ENCODE measurements at places on chromosomes 6 and 20.

GRCh38 chr6:135066397-135066796 is 11.8 kb upstream of the HBS1L start:
- no peak for DNase-seq

- no peak for DNase-seq
Measured at GRCh38 chr6:24146871-24147270, 20.9 kb downstream of the NRSN1 start.

GRCh38 chr20:17752459-17752858 is 52.7 kb downstream of the BANF2 start:
- no peak for DNase-seq

GRCh38 chr6:144340541-144341371 is 55.6 kb downstream of the UTRN start:
- no peak for DNase-seq

DNA sequence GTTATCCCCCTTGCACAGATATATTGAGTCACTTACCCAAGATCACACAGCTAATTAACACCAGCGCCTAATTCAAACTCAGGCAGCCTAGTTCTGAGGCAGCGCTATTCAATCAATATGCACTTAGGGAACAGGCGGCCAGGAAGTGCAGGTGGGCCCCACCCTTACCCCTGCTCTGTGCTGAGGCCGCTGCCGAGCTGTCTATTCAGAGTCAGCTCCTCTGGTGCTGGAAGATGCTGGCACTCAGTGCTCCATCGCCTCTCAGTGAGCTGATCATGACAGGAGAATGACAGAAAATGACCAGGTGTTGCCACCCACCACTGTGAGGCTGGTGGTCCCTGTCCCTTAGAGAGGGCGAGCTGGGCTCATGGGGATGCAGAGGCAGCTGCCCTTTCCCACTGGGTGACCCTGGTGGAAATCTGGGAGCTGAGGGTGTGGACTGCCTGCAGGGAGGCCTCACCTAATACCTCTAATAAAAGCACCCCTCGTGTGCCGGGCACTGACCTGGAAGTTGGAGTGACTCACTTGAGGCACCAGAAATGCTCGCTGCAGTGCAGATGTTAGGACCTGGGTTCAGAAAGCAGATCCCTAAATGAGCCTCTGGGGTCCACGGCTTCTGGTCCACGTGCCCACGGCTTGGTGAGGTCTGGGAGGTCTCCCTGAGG is 42.5 kb upstream of the CD93 start:
- no peak for DNase-seq

DNA sequence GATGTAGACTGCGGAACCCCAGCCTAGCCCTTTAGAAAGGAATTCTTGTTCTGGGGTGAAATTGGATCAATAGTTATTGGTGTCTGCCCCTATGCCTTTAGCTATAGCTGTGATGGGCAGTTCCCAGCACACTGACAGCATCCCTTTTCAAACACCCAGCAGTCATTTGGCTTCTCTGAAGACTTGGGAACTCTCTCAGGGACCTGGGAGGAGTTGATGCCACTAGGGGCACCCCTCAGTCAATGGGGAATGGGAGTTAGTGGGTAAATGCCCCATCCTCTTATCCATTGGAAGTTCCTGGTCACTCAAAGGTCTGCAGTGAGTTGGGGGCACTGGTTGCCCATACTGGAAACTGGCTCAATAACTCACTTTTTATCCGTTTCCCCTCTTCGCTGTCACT is 31.6 kb upstream of the CSNK2A1 start:
- no peak for DNase-seq

DNA sequence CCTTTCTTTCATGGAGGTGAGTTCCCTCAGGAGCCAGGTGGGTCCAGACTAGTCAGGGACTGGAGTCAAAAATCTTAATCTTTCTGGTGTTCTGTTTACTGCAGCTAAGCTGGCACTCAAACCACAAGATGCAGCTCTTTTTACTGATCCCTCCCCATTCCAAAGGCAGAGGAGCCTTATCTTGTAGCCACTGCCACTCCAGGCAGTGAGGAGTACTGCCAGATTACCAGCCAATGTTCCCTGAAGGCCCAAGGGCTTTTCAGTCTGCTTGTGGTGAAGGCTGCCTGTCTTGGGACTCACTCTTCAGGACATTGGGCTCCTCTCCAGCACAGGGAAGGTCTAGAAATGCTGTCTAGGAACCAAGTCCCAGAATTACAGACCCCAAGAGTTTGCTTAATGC is 490.4 kb upstream of the ADGRB3 start:
- DNase-seq: no peak

DNA sequence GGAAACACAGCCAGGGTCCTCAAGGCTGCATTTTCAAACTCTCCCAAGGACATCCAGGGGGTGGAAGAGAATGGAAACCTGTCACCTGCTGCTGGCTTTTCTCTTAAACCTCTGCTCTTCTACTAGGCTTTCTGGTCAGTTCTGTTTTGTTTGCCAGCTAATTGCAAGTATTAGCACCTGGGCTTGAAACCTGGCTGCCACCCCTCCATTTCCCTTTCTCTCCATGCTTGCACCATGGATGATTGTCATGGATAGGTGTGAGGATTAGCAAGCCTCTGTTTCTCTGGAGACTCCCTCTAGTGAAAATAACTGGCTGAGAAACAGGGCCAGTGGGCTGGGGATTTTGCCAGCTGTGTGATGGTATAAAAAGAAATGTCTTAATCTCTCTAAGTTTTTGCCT is 33.0 kb upstream of the GPR6 start:
- no peak for DNase-seq

DNA sequence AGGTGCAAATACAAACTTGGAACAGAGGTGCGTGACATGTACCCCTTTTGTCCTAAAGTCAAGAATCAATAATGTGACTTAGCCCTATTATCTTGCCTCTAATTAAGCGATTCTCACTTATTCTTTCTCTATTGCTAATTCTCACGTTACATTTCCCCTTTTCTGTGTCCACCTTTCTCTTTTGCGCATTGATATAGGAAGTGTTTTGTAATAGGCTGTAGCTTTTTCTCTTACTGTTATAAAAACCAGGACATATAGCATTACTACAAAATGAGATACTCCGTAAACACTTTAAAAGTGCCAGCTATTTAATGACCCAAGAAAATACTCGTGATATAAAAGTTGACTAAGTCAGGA is 669 bp upstream of the TMEM30A start:
- no peak for DNase-seq

- DNase-seq: no peak
Measured at GRCh38 chr20:21516861-21517565, 3.1 kb upstream of the NKX2-2 start.

DNA sequence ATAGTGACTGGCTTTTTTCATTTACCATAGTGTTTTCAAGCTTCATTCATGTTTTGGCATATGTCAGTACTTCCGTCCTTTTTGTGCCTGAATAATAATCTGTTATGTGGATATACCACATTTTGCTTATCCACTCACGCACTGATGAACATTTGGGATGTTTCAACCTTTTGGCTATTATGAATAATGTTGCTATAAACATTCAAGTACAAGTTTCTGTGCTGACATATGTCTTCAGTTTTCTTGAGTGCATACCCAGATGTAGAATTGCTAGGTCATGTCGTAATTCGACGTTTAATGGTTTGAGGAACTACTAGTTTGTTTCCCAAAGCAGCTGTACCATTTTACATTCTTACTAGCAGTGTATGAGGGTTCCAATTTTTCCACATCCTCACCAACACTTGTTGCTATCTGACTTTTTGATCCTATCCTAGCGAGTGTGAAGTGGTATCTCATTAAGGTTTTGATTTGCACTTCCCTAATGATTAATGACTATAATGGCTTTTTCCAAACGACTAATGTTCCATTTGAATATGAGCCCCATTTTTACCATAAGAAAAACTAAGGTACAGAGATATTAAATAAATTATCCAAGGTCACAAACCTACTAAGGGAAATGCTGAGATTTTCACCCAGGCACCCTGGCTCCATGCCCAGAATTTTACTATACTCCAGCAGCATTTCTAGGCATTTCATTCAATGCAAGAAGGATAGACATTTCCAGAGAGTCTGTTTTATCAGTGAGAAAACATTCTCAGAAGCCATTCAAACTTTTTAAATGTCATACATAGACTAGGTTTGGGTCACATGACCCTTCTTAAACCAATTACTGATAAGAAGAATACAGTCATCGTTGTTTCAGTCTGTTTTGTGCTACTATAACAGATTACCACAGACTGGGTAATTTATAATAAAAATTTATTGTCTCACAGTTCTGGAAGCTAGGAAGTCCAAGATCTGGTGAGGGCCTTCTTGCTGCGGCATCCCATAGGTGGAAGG is 71.1 kb upstream of the RUNX2 start:
- no peak for DNase-seq

DNA sequence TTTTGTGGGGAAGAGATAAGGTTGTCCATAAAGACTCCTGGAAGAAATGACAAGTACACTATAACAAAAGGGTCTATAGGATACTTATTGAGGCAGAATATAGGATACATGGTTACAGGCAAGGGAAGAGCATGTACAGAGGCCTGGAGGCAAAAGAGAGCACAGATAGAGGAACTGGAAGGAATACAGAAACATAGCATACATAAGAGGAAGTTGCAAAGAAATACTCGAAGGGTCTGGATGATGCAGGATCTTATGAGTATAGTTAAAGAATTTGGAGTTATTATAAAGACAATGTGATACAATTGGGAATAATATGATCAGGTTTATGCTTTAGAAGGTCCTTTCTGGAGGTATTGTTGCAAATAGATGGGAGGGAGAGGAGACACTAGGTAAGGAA is 592.7 kb upstream of the POU3F2 start:
- DNase-seq: no peak

Data from activated naive CD4-positive, alpha-beta T cell treated with Interleukin-2 at 50 U/mL for 16 hours (primary cell).